ENCODE measurements at places on chromosomes 11 and 22. TPM values are rescaled to one million over a fixed set of nuclear protein-coding genes. Genes with fewer than 3 reads are reported as not detected.

OR5M3 gene
- total RNA-seq, result not detected

VPS11 gene
- 36.1 TPM for total RNA-seq

MUC6 gene
- not detected for total RNA-seq

DMC1 gene
- total RNA-seq, result 12.6 TPM

MOV10L1 gene
- not detected for total RNA-seq

PANX3 gene
- not detected for total RNA-seq

MS4A4A gene
- total RNA-seq, result not detected

SOX10 gene
- total RNA-seq, result not detected

PRG3 gene
- total RNA-seq, result not detected

DNA sequence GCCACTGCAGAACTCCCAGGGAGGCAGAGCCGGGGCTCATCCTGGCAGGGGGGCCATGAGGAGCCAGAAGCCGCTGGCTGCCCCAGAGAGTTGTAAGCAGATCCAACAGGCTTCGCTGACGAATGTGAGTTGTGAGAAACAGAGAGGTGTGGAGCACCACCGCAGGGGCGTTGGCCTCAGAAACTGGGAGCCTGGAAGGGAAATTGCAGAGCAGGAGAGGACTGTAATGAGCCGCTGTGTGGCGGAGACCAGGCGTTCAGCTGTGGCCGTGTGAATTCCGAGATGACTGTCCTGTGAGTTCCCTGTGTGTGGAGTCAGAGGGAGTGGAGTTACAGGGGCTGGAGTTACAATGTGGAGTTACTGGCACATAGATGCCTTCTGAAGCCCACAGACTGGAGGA, 27.7 kb upstream of the ETS1 start:
- no peak for DNase-seq

- DNase-seq, result no peak
These were observed 140.4 kb upstream of the ARHGAP42 start for GRCh38 chr11:100546714-100547113.

DNA sequence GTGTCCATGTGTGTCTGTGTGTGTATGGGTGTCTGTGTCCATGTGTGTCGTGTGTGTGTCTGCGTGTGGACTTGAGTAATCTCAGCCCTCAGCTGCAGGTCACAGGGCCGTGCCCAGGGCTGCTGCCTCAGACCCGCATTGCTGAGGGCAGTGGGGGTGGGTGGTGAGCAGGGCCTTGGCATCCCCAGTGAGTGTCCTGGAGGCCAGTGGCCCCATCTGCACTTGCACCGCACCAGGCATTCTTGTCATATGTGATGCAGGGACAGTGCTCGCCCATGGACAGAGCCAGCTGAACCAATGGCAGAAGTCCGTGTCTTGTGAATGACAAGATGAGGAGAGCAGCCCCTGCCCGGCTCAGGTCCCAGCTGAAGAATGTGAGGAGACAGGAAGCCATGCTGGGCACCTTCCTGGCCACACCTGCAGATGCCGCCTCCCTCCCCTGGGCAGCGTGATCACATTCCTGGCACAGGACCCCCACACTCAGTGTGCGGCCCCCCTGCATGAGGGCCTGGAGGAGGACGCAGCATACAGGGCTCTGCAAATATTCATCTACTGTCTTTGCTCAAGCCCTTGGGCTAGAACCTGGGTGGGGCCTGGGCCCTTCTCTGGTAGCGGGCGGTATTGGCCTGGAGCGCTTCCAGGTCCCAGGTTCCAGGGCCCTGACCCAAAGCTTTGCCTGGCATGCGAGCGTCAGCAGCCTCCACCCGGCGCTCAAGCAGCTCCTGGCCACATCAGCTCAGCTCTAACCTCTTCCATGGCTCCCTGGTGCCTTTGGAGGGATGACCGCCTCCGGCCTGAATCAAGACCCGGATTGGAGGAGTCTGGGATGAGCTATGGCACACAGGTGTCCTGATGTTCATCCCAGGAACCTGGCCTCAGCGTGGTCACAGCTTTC, 3.9 kb downstream of the ALDH3B2 start:
- DNase-seq, result no peak

DNA sequence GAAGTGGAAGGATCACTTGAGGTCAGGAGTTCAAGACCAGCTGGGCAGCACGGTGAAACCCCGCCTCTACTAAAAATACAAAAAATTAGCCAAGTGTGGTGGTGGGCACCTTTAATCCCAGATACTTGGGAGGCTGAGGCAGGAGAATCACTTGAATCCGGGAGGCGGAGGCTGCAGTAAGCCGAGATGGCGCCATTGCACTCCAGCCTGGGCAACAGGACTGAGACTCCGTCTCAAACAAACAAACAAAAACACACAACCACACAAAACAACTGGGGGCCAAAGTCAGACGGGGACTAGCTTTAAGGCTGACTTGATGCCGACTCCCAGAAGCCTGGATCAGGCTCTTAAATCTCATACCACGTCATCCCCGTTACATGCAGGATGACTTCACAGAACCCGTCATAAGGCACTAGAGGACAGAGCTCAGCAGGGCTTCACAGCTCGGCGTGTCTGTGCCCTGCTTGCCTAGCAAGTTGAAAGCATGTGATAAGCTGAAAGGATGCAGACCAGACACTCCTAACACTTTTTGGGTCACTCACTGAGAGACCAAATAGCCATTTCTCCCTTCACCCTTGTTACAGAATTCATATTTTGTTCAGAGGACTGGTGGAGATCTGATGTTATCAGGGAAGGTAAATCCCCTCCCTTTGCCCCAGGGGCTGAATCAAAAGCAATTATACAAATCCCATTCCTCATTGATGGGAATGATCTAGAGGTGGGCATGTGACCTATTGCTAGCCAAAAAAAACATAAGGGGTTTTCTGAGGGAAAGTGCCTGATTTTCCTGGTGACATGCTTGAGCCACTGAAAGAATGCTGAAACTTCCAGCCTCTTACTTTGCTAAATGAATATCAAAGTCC, 65.4 kb downstream of the GAB2 start:
- DNase-seq, result no peak

- no peak for DNase-seq
These were observed 164.1 kb upstream of the NCAM1 start for GRCh38 chr11:112797092-112797491.

DNA sequence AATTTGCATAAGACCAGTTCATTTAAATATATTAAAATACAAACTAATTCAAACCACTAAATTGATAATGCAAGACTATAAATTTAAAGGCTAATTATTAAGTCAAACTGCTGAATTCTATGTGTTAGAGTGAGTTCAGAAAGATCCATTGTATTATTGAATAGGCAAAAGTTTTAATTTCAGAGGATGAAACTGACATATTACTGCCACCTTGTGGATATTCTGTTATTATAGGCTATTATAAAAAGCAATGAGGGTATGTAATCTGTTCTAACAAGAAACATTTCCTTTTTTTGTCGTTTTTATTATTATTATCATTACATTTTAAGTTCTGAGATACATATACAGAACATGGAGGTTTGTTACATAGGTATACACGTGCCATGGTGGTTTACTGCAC, 20.9 kb upstream of the NAALAD2 start:
- DNase-seq, result no peak

DNA sequence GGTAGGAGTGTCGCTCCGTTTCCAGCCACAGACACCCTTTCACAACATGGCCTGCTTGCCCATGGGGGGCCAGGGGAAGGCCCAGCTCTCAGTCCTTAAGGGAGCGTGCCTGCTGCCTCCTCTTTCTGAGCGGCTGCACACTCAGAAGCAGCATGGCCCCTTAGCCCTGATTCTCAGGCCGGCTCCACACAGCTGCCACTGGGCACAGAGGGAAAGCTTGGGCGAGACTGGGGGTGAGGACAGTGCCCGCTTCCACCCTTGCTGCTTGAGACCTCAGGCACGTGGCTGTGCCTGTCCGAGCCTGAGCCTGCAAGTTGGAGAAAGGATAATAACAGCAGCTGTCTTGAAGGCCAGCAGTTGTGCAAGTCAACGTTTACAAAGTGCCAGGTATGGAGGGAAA, 416.3 kb downstream of the SHANK2 start:
- DNase-seq, result no peak

DNA sequence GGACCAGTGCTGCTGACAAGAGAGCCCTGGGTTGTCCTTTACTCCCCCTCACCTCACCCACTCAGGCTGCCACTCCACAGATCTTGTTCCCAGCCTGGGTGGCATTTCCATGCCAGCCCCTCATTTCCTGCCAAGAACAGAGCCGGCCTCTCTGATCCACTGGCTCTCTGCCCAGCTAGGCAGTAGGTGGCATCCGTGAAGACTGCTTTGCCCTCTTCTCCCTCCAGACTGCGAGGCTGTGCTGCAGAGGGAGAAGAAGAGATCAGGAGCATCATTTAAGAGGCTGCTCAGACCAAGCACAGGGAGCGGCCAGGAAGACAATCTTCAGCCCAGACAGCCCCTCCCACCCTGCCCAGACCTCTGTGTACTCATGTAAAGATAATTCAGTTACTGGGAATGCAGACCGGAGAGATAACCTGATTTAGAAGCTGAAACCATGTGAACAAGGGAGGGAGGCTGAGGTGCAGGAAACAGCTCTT, 126.9 kb upstream of the NCAM1 start:
- DNase-seq, result no peak

- DNase-seq, result no peak
These were observed 8.4 kb upstream of the RAB3IL1 start for GRCh38 chr11:61925736-61926135.

DNA sequence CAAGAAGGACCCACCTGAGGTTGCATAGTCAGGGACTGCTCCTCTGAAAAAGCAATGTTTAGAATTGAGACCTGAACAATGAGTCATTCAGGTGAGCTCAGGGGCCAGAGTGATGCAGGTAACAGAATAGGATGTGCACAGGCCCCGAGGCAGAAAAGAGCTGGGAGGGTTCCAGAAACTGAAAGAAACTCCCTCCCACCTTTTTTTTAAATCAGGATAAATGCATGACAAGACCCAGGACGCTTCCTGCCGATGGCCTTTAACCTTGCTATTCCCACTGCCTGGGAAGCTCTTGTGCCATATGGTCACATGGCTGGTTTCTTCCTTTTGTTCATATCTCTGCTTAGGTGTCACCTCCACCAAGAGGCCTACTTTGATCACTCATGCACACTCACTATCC, 214.2 kb upstream of the ZBED5 start:
- no peak for DNase-seq

DNA sequence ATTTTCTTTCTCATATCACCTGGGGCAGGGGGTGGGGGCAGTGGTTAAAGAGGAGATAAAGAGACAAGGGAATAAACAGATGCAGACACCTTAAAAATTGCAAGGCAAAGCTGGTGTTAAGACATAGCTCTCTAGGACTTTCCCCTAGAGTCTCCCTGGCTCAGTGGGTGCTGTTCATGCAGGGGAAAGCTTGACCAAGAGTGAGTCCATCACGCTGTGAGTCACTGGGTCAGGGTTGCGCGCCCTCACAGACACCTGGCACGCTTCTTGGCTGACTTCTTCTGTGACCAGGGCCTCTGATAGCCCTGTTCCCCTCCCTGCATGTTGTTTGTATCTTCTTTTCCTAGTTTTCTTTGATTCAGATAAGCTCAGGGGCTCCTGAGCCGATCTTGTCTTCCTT, 31.9 kb downstream of the COMMD9 start:
- DNase-seq, result no peak

DNA sequence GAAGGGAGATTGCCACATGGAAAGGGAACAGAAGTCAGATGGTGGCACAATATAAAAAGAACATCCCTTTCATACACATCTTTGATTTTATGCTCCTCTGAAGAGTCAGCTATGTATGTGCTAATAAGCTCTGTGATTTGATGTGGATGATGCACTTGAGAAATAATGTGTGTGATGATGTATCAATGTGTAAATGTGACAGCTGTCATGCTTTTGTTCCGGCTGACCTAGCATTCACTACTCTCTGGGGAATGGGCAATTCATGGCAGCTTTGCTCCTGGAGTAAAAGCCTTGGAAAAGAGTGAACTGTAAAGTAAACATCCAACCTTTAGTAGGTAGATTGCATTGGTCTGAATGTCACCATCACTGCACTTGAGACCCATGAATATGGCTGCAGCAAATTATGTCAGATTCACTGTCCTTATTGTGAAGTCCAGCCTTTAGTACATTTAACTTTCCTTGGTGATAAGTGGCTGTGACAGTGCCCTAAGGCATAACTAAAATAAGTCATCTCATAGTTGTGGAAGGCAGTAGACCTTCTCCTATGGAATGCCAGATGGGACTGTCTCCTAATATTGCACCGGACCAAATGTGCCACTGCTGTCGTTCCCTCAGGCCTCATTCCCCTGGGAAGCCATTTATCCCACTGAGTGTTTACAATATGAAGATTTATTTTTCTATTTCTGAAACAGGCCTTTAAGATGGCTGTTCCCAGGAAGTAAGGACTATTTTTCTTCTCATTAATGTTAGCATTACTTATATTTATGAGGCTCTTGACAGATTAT, 178.2 kb upstream of the CCDC90B start:
- DNase-seq, result no peak

DNA sequence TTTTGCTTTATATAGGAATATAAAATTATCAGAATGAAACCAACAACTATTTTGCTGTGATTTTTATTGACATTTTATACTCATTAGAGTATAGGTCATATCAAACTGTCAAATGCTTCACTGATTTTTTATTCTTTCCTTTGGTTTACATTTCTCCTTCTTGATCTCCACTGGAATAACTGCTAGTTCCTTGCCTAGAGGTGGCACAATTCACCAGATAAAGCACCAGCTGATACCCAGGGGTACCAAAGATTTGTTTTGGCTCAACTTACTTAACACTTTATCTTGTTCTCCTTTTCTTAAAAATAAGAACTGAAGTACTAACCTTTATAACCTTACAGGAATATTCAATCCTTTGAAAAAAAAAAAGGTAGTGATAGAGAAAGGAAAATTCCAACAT, 725.1 kb upstream of the CHORDC1 start:
- DNase-seq, result no peak

- no peak for DNase-seq
These were observed 671 bp upstream of the PICALM start for GRCh38 chr11:86069408-86070101.

DNA sequence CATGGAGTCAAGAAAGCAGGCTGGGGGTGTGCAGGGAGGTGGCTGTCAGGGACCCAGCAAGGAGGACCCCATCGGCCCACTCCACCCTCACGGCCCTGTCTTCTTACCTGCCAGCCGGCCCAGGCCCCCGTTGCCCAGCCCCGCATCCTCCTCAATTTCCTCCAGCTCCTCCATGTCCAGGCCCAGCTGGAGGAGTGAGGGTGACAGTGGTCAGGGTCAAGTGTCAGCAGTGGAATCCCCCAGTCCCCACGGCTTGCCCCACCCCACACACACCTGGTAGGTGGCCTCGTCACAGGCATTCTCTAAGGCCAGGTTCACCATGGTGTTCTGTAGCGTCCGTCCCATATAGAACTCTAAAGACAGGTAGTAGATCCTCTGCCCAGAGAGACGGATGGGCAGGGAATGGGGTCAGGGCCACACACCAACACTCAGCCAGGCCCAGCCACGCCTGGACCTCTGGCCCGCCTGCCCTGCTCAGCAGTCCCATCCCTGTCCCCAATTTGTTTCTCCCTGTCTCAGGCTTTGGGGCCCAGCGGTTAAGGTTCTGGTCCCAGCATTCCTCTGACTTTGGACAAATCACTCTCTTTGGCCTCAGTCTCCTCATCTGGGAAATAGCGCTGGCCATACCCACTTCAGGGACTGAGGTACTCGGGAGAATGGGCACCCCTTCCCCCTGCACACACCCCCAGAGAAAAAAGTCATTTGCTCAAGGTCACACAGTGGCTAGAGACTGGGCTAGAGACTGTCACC, 1.3 kb downstream of the PYGM start:
- DNase-seq, result no peak
